NCI-H1105 treated with DMSO at 0.1 percent for 48 hours (cell line): ENCODE measurements at places on chromosomes 5 and 9.

GRCh38 chr5:36644727-36645126 is 38.3 kb downstream of the SLC1A3 start:
- DNase-seq: no peak

- no peak for DNase-seq
These were observed 65.0 kb downstream of the AGTPBP1 start for GRCh38 chr9:85676790-85677189.

GRCh38 chr9:116416421-116416820 is 262.8 kb downstream of the PAPPA start:
- DNase-seq: no peak

- no peak for DNase-seq
These were observed 36.2 kb upstream of the POU5F2 start for GRCh38 chr5:93777620-93778019.

DNA sequence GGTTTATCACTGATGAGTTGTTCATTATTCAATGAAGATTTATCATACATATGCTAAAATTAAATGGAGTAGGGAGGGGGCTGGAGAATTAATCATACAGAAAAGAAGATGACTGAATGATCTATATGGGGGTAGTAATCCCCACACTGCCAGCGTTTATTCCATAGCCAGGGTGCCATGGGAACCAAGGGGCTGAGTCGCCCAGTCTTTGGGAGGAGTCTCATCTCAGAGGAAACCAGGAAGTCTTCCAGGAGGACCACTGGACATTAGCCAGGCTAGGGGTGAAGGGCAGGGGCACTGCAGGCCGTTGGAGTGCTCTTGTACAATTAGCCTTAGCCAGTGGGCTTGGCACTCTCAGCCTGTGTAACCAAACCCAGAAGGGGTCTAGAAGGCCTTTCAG is 226.5 kb downstream of the ARL15 start:
- DNase-seq: no peak

- no peak for DNase-seq
These were observed 63.2 kb downstream of the NR2F1-AS1 start for GRCh38 chr5:93517828-93518227.

GRCh38 chr9:33017283-33018041 is 7.6 kb upstream of the DNAJA1 start:
- no peak for DNase-seq

DNA sequence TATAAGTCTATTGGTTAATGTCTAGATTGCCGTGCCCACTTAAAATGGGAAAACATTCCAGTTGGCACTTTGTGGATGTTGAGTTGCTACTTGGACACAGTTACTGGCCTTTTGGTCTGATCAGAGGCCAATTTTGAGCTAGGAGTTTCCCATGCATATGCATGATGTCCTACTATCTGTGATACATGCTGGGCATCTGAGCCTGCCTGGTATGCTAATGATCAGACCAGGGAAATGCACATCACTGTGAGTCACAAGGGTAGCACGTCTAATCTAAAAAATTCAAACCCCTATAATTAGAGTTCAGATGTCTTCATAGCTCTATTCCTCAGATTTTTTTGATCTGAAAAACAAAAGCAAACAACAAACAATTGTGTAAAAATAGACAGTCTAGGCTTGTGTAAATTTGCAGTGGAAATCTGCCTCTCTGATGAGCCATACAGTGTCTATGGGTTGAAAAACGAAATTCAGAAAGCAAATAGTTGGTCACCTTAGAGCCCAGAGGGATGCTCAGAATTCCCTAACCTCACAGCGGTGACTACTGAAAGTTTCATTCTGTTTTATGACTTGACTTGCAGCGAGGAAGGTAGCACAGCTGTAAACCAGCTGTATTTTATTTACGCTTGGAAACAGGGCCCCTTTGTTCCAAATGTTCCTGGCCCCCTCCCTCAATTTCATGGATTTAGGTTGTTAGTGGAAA is 37.3 kb downstream of the PALM2AKAP2 start:
- no peak for DNase-seq

- DNase-seq: no peak
These were observed 55.1 kb downstream of the ELOVL7 start for GRCh38 chr5:60788863-60789513.

DNA sequence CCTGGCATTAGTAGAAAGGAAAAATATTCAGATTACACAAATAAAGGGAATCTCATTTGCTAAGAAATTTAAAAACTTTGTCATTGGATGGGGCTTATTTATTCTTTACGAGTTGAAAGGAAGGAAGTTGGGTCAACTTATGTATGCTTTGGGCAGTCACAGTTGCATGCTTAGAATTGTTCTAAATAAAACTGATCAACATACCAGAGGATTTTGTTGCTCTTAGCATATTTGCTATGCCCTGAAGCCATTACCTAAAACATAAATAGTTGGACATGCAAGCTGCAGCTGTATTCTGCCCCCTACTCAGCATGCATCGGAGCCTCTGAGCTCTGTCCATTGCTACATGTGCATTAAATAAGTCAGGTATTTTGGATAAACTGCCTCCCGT is 172.7 kb upstream of the MEF2C start:
- no peak for DNase-seq
